Effector memory CD4-positive, alpha-beta T cell (primary cell): ENCODE measurements at places on chromosomes 13 and 19.

GRCh38 chr13:112896736-112897602 is 72.0 kb upstream of the MCF2L start:
- no peak for DNase-seq

DNA sequence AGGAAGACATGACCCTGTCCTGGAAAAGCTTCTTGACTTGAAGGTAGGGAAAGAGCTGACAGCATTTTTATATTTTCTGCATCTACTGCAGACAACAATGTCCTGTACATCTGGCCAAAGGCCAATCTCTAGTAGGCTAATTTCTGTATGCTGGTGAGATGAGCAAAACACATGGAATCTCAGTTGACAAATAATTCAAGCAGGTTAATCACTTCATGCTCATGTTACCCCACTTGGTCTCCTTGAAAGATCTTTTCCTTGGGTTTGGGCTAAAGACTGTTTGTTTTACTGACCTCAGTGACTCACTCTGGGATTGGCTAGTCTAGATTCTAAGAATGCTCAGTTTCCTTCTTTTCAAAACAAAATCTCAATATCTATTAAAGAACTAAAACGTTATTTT is 298.8 kb downstream of the LMO7 start:
- DNase-seq, result no peak

DNA sequence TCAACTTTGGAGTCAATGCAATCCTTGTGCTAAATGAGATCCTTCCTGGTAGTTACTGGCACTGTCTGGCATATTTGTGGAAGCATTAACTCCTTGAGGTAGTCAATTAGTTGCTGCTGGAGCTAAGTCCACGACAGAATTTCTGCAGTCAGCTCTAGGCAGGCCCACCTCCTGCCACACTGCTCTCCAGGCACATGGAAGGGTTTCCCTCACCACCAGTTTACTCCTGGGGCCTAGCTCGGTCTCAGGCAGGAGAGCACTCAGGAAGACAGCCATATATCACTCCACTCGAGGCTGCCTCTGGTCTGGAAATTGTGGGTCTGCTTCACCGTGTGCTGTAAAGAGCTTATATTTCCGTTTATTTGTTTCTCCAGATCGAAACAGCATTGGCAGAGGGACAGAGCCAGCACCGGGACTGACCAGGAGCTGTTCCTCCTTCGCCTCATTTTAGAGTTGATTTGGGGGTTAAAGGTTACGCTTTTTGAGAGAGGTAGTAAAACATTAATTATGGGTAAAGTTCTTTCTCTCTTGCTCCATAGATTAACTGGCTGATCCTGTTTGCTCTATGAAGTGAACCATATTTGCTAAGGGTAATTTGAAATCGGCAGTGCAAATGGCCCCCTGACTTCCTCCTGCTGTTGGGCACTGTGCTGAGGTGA is 20.6 kb upstream of the GTF3A start:
- no peak for DNase-seq

DNA sequence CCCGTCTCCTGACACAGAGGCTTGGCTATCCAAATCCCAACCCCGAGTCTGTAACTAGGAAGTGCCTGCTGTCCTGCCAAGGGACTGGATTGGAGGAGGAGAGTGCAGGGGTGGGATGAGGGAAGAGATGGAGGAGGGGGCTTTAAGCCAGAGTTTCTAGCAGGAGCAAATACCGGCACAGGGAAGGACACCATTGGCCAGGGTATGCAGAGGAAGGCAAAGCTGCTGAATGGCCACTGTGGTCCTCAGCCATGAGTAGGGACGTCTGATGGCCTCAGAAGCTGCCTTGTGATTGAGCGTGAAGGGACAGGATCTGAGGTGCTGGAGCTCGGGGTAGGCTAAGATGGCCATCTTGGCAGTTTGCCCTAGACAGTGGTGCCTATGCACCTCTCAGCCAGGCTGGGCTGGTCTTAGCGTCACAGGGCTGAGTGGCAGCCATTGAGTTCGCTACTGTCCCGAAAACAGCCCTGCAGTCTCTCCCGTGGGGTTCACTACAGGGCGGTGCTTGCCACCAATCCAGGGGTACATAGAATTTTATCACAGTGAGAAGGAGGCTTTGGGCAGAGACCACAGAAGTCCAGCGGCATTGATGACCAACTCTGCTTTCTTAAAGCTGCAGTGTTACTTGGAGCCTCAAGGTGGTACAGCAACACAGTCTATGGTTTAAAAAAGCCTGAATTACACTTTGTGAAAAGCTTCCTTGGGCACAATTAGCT is 61.8 kb downstream of the AKAP11 start:
- no peak for DNase-seq

GRCh38 chr13:62837895-62838294 is 1422.2 kb upstream of the PCDH20 start:
- no peak for DNase-seq

GRCh38 chr13:61286148-61286745 is 129.4 kb downstream of the PCDH20 start:
- DNase-seq, result no peak

GRCh38 chr13:102325321-102325720 is 76.5 kb downstream of the FGF14 start:
- no peak for DNase-seq

- no peak for DNase-seq
Measured at GRCh38 chr13:71242201-71242600, 624.8 kb downstream of the DACH1 start.

- no peak for DNase-seq
Measured at GRCh38 chr19:56987184-56987583, 132.6 kb upstream of the USP29 start.

GRCh38 chr13:105672881-105673280 is 862.6 kb downstream of the EFNB2 start:
- no peak for DNase-seq

DNA sequence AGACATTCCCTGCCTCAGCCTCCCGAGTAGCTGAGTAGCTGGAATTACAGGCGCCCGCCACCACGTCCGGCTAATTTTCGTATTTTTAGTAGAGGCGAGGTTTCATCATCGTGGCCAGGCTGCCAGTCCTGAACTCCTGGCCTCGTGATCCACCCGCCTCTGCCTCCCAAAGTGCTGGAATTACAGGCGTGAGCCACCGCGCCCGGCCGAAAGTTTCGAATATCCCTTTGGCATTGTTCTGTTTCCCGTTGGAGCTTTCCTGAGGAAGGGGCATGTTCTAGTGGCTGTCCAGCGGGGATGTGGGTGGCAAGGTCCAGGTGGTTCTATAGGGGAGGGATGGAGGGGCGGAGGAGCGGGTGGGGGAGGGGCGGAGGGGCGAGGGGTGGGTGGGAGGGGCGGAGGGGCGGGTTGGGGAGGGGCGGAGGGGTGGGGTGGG is 2.1 kb upstream of the BSG start:
- DNase-seq, result no peak

DNA sequence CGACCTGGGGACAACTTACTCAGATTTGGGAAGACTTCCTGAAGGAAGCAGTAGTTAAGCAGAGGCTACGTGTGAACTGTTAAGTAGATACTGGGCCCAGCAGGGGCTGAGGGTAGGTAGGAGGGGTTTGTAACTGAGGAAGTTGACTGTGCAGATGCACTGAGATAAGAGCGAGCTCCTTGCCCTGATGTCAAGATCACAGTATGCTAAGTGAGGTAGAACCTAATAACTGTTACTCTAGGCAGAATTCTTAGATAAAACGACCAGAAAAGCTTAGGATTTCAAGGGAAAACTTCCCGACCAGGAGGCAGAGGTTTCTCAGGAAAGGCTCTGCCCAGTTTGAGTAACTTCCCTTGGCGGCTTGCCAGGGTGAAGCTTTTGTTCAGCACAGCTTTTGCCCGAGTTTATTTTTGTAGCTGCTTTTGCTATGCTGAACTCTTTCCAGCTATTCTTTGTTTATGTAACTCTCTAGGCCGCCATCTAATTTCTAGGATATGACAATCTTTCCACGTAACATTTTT is 632.1 kb downstream of the DIAPH3 start:
- DNase-seq, result no peak

DNA sequence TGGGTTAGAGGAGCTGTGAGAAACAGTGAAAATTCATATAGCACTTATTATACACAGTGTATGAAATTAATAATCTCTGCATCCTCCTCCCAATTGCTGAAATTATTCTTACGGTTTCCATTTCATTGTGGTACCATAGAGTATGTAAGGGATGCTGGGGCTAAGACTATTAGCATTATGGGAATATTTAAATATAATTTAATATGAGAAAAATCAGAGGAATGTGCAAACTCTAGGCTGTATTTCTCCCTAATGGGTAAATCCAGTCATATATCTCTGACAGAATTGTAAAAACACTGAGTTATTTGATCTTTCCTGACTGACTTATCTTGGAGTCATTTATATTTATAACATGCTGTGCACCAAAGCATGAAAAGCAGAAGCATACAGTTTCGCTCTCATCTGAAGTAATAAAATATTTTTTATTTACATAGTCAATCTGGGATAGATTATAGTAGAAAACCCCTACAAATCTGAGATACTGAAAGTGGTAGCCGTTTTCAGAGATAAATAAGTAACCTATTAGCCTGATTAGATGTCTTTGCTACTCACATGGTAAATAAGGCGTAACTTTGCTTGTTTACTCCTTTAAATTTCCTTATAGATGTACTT is 34.9 kb downstream of the LRCH1 start:
- DNase-seq, result no peak

DNA sequence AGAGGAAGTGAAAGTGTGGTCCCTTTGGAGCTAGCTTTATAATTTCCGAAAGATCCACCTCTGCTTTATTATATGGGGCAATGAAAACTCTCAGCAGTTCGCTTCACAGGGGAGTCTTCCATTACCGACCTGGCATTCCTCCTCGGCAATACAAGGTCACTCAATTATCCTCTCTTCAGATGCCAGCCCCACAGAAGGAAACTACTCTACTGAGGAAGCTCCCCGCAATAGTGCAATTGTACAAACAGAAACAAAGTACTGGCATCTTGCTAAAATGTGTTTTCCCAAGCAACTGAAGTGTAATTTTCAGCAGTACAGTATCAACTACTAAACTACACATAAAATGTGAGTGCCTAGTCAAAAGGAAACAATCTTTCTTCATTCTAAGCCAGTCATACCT is 702.0 kb downstream of the PCDH9 start:
- no peak for DNase-seq

- DNase-seq, result no peak
Measured at GRCh38 chr13:19605161-19605955, 28.1 kb upstream of the MPHOSPH8 start.

DNA sequence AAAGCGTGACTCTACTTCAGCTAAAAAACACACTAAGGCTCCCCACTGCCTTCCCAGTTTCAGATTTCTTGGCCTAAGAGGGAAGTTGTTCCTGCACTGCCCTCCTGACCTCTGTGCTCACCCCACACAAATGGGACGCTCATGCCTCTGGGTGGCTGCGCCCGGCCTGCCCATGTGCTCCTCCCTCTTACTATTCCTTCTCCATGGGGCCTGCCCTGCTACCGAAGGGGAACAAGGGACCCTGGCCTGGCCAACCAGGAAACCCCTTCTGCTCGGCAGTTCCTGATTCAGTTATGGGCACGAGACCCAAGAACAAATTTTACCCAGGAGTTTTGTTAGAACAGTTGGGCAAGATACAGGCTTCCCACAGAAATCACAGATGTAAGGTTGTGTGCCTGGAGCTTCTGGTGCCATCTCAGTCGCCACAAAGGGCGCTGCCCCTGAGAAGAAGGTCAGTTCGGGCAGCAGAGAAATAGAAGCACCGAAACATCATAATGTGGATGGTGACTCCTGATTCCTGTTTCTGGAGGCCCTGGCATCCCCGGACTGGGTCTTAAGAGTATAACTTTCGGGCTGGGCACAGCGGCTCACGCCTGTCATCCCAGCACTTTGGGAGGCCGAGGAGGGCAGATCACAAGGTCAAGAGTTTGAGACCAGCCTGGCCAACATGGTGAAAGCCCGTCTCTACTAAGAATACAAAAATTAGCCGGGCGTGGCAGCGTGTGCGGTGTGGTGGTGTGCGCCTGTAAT is 5.4 kb upstream of the PLPP2 start:
- no peak for DNase-seq

DNA sequence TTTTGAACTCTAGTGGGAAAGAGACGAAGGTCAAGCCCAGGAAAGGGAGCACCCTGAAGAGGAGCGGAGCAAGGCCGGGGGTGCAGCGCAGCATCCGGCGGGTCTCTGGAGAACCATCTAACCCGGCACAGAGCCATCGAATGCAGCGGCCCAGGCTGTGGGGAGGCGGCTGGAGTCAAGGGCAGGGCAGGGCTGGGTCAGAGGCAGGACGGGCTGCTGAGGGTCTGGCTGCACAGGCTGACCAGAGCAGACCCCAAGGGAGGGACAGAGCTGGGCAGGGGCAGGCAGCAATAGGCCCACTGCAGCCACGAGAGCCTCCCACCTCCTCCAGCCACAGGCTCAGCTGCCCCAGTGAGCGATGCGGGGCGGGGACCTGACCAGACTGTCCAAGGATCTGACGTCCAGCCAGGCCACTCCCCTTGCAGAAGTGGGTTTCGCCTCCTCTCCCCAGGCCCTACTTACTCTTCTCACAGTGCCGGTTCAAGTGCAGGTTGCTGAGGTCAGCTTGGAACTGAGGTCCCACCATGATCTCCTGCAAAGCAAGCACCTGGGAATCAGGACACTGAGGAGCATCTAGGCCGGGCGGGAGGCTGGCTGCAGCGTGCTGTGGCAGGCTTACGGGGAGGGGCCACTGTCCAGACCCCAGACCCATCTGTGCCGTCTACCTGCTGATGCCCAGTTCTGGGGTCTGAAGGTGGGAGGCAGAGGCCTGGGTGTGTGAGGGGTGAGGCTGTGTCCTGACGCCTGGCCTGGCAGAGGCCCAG is 19.2 kb downstream of the MIER2 start:
- no peak for DNase-seq

DNA sequence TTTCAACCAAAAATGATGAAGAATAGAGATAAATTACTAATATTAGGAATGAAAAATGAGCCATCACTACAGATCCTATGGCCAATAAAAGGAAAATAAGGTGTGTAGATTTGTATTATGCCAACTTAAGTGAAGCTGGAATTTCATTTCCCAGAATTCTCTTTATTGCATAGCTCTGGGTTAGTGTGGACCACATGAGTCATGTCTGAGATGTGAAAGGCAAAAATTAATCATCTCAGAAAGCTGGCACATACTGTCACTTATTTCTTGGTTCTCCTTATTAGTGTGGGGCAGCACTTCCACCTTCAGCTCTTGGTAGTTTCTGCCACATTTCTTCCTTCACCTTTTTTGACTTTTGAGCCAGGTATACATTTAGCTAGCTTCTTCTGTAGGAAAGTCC is 82.6 kb downstream of the KATNAL1 start:
- DNase-seq, result no peak

DNA sequence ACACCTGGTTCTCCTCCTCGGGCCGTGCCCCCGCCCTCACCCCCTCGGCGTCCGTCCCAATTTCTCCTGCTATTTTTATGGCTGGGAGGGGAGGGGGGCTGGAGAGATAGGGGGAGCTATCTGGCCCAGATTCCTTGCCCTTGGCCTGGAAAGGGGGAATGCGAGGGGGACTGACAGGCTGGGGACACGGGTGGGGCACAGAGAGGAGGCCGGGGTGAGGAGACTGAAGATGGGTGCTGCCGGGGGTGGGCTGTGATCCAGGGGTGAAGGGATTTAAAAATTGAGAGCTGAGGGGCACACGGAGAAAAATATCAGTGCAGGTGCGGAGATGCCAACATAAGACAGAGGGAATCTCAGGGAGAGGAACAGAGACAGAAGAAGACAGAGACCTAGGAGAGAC is 2.3 kb downstream of the PRKCG start:
- no peak for DNase-seq
